ENCODE measurements at places on chromosomes 4 and X. TPM values are rescaled to one million over a fixed set of nuclear protein-coding genes. Genes with fewer than 3 reads are reported as not detected.

DNA sequence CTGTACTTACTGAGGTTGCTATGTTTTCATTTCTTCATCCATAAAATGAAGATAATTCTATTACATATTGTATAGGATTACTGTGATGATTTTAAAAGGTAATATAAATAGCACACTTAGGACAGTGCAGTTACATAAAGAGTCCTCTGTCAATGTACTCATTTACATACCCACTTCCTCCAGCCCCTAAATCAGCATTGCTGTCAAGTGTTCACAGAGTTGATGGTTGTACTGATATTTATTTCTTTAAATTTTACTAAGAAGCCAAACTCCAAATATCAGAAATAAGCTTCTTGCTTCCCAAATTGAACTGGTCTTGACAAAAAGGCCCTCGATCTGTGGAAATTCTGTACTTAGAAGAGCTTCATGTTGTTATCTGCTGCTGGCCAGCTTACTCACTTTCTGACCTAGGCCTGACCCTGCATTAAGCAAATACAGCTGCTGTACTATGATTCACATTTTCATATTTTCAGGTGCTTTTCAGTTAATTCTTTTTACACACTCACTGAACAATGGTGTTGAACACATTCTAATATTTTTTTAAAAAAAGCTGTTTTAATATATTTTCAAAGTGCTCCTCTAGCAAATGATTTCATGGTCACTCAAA lies 259.6 kb downstream of the UNC5C start:
- no peak for DNase-seq

- no peak for DNase-seq
Observed at GRCh38 chr4:74665346-74665745, 129.0 kb downstream of the BTC start.

- DNase-seq = no peak
Observed at GRCh38 chrX:129235903-129236302, 287.4 kb downstream of the SMARCA1 start.

DNA sequence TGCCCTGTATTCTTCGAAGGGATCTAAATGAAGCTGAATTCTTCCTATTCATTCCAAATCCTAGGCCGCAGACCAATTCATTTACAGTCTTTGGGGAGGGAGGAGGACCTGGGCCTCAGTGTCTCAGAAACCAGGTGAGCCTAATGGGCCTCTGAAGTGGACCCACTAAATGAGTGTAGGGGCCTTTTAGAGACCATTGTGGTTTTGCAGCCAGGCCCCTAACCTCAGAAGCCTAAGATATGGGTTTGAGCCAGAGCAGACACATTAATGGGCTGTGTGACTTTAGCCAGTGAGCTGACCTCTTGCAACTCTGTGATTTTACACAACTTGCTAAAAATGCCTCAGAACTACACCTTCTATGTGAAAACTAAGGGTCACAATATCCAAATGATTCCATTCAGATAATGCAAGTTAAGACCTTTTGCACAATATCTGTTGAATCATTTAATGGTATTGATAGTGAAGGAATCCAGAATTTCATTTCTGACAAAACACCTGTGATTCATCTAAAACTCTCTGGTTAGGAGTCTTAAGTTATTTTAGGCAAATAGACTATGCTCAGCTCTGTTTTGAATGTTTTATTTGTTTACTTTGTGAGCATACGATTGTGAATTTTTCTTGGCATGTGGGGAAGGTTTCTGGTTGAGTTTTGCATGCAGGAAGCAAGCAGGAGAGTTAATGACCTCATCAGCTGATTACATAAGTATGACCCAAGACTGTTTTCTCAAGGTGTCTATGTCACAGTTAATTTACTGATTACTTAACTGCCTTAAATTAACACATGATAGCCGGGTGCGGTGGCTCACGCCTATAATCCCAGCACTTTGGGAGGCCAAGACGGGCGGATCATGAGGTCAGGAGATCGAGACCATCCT lies 75.0 kb downstream of the EVC start:
- DNase-seq = no peak

DNA sequence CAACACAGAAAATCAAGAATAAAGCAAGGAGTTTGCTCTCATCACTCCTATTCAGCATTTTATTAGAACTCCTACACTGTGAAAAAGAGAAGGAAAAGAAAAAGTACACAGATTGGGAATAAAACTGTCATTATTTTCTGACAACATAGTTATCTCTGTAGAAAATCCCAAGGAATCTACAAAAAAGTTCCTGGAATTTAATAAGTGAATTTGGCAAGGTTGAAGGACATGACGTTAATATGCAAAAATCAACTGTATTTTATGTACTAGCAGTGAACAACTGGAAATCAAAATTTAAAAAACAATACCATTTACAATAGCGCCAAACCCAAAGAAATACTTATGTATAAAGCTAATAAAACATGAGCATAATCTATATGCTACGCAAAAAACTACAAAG lies 26.3 kb downstream of the CHIC2 start:
- DNase-seq = no peak

DNA sequence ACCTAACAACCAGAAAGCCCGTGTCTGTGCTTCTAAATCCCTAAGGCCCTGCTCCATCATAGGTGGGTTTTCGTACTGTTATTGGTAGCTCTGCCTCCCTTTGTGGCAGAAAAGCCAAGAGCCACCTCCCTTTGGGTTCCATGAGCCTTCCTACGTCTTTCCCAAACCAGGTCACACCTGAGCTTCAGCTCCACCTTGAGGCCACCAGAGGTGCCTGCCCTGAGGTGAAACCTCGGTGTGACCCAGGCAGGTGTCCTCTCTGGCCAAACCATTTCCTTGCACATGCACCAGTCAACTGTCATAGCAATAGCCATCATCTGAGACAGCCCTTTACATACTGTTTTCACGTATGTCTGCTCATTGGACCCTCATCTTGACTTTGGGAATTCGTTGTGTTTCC lies 188.0 kb upstream of the RBPJ start:
- DNase-seq = no peak

DNA sequence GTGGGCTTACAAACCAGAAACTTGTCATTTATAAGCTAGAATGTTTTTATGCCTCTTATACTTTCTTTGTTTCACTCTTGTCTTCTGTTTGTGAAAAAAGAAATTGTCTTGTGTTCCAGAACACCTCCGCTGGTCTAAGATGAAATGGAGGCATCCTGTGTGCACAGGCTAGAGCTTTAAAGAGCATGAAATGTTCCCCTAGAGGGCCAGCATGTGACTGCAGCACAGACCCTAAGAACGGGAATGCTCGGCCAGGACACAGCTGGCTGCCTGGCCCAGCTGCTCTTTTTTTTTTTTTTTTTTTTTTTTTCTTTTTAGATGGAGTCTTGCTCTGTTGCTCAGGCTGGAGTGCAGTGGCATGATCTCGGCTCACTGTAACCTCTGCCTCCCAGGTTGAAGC lies 33.6 kb downstream of the SETD7 start:
- DNase-seq = no peak

DNA sequence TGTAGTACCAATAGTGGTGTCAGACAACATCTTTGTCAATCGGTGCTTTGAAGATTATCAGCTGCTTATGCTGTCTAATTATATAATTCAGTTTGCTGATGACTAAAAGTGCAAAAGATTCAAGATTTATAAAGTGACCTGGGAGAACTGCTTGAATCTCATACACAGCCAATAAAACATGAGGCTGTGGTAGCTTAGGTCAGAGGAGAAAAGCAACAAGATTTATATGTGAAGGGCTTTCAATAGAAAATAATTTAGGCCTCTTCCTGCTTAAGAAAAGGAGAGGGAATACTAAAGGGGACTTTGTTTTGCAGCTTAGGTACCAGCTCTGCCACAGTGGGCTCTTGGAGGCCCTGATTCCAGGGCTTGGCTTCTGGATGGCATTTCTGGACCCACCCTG lies 111.0 kb upstream of the MAD2L1 start:
- no peak for DNase-seq

OTC gene
- not detected for polyA plus RNA-seq

GRCh38 chr4:153438916-153439756 lies 27.0 kb upstream of the TMEM131L start:
- DNase-seq = no peak

FAM9B gene
- not detected for polyA plus RNA-seq

- DNase-seq = no peak
Observed at GRCh38 chr4:94447754-94448411, 3.9 kb upstream of the PDLIM5 start.

- DNase-seq = no peak
Observed at GRCh38 chrX:150767475-150768131, 74.4 kb downstream of the MTMR1 start.

DNA sequence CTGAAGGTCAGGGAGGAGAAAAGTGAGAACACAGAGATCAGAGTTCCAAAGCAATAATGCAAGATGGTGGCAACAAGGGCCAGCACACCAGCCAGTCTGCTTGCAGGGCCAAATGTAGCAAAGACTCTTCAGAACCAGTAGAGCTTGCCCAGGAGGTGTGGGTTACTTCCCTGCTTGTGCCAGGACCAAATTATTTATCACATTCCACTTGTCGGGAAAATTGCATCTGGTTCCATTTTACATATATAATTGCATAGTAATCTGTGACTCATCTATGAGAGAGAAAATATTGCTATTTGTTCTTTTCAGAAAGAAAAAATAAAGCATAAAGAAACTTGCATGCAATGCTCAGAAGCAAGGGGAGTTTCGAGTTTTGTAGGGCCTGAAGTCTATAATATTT lies 41.4 kb downstream of the MAML3 start:
- no peak for DNase-seq

DNA sequence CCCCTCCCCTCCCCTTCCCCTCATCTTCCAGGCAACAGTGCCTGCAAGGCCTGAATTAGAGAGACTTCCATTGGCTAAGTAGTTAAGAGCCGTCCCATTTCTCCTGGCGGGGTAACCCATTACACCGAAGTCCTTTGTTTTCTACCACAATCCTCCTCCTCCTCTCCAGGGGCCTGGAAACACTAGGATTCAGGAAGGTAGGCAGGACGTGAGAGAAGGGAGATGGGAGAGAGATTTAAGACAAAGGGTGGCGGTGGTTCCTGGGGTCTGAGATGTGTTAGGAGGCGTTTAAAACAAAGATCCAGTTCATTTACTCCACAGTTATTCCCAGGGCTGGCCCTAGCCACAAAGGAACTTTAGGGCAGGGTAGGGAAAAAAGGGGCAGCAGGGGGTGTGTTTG lies 28.0 kb downstream of the NYX start:
- DNase-seq = no peak

DNA sequence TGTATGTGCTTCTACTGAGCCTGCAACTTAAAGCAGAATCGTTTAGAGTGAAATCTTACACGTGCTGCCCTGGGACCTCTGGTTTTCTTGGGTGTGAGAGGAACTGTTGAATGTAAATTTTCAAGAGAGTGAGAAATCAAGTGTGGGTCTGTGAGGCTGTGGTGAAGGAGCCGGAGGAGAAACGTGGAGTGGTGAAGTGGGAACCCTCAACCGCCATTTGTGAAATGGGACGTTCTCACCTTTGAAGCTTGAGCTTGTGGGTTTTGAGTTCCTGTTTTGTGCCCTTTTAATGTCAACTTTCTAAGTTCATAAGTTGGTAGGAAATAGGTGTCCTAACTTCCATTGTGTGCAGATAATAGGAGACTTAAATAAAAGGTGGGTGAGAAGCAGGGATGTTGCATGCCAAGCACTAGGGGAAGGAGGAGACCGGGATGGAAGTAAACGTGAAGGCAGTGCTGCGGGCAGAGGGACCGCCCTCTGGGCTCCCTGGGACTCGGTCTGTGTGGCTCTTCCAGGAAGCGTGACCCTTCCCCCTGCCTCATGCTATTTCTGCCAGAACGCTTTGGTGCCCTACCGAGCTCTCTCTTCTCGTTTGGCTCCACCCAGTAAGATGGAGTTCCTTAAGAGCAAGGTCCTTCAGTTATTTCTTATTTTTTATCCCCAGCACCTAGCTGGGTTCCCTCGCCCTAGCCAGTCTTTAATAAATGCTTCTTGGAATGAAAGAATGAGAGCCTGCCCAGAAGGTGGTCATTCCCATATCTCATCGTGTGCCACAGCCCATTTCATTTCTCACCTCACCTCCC lies 56.0 kb downstream of the TMEM131L start:
- no peak for DNase-seq

Data from A549 (cell line).